ENCODE measurements at places on chromosomes 12 and 14.

- DNase-seq = no peak
These were observed 36.4 kb upstream of the P2RX7 start for GRCh38 chr12:121096199-121096798.

GRCh38 chr12:54304187-54304810 is 3.5 kb upstream of the NFE2 start:
- no peak for DNase-seq

GRCh38 chr14:50344876-50345563 is 32.9 kb downstream of the DMAC2L start:
- DNase-seq = no peak

GRCh38 chr12:19998411-19998810 is 369.9 kb upstream of the PDE3A start:
- no peak for DNase-seq

Measured in activated T-cell treated with anti-CD3 and anti-CD28 coated beads, Interleukin-2, amount 50 U/mL, for 24 hours (primary cell).